ENCODE measurements at places on chromosomes 12 and 14. TPM values are rescaled to one million over a fixed set of nuclear protein-coding genes. Genes with fewer than 3 reads are reported as not detected.
A peak's percentile ranks its signal among the peaks of the same experiment; 100 is the strongest.

- peaks cover 49% of the 10 kb centered on the region for H3K4me1 ChIP-seq
- H3K27me3 ChIP-seq, result no peaks in the 10 kb centered on the region
- H3K36me3 ChIP-seq, result peaks cover 35% of the 10 kb centered on the region
- peak; percentile 89 for DNase-seq
- H3K27ac ChIP-seq, result peak within 1 kb of the TSS; percentile 95
- H3K4me3 ChIP-seq, result peak within 1 kb of the TSS; percentile 90
Observed at GRCh38 chr12:57111031-57111734, at the start of gene STAT6. Gene STAT6 (minus strand): TSS chr12:57111362. CDS start chr12:57108278, 3,084 bp downstream.

GRCh38 chr12:112964067-112964670, 14.2 kb upstream of the OAS2 start:
- no peak overlapping the region for H3K27ac ChIP-seq
- no peak for DNase-seq
- H3K36me3 ChIP-seq, result peaks cover 39% of the 10 kb centered on the region
- no peaks in the 10 kb centered on the region for H3K4me1 ChIP-seq
- no peak overlapping the region for H3K4me3 ChIP-seq

- peaks cover 26% of the 10 kb centered on the region for H3K27me3 ChIP-seq
- no peak overlapping the region for H3K4me3 ChIP-seq
Observed at GRCh38 chr14:50865391-50866076, 6.3 kb upstream of the ABHD12B start.

- H3K27me3 ChIP-seq, result no peaks in the 10 kb centered on the region
- H3K4me3 ChIP-seq, result no peak overlapping the region
- DNase-seq, result no peak
- no peak overlapping the region for H3K27ac ChIP-seq
- peaks cover 4% of the 10 kb centered on the region for H3K4me1 ChIP-seq
- H3K36me3 ChIP-seq, result no peaks in the 10 kb centered on the region
Observed at GRCh38 chr14:100290607-100291304, 15.5 kb downstream of the SLC25A29 start.

DNA sequence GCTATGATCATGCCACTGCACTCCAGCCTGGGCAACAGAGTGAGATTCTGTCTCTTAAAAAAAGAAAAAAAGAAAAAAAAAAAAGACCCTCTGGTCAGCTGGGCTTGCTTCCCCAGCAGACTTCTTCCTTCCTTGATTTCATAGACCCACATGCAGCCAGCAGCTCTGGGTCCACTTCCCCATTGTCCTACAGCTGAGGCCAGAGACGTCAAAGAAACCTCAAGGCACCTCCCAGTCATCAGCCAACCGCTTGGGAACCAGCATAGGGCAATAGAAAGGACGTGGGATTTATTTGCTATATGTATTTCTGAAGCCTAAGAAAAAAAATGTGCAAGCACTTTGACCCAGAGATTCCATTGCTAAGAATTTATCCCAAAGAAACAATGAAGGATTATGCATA, 35.4 kb upstream of the SPPL3 start:
- H3K27ac ChIP-seq, result no peak overlapping the region
- DNase-seq, result no peak
- no peaks in the 10 kb centered on the region for H3K36me3 ChIP-seq
- no peak overlapping the region for H3K4me3 ChIP-seq

DNA sequence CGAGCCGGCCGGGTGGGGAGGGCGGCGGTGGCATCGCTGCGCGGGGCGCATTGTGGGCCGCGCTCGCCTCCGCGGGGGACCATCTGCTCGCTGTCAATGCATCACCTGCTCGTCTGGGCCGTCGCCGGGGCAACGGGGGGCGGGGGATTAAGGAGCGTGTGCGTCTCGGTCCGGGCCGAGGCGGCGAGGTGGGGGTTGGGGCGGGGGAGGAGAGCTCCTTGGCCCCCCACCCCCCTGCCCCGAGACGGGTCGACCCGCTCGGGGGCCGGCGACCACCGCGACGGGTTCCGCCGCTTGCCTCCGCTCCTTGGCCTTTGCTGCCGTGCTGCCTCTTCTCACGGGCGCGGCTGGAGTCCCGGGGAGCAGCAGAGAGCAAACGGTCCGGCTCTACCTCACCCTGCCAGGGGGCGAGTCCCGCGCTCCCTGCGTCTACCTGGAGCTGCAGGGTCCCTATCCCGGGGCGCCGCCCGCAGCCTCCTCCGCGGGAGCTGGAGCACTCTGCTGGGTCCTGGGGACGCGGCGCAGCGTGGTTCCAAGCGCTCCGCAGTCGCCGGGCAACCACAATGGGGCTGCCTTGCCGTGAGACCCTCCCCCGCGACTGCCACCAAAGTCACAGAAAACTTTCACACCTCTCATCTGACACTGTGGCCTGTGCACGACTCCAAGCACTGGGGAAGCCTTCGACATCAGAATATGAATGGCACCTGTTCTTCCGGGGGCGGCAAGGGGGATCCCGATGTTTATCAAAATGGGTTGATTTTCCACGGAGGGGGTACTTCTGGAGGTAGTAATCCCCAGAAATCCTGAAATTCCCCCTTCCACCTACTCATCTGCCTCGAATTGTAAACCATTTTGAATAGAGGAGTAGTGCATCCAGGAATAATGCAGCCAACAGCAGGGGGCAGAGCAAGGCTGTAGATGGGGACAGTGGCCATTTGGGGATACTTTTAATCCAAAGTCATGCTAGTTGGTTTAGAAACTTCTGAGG, at the start of gene C12orf42:
C12orf42 (minus strand) TSS at position 500 of the 988 bp plus-strand sequence. CDS start 17,542 bp downstream, outside the sequence.
- peak; percentile 67 for DNase-seq
- H3K36me3 ChIP-seq, result no peaks in the 10 kb centered on the region
- peak within 1 kb of the TSS; percentile 52 for H3K4me3 ChIP-seq
- peaks cover 26% of the 10 kb centered on the region for H3K4me1 ChIP-seq

GRCh38 chr12:11706509-11707379, 57.3 kb downstream of the ETV6 start:
- H3K27ac ChIP-seq, result no peak overlapping the region
- no peak for DNase-seq
- no peak overlapping the region for H3K4me3 ChIP-seq
- peaks cover 67% of the 10 kb centered on the region for H3K4me1 ChIP-seq
- H3K36me3 ChIP-seq, result peaks cover 10% of the 10 kb centered on the region
- no peaks in the 10 kb centered on the region for H3K27me3 ChIP-seq

DNA sequence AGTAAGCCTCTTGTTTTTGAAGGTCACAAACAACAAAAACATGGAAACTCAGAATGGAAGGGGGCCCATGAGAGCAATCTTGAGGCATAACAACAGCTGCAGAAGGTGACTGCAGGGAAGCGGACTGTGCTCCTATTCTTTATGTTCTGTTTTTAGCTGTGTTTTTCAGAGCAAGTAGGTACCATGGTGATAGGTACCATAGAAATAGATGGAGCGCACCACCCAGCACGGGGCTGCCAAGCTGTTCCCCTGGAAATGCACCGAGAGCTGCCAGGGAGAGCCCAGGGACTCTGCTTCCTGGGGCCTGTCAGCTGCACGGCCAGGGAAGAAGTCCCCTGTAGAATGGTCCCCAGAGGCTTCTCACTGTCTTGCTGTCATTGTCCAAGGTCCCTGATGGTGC, 32.8 kb downstream of the DGLUCY start:
- H3K27me3 ChIP-seq, result no peaks in the 10 kb centered on the region
- no peak overlapping the region for H3K4me3 ChIP-seq
- H3K36me3 ChIP-seq, result peaks cover 20% of the 10 kb centered on the region
- DNase-seq, result no peak
- no peak overlapping the region for H3K27ac ChIP-seq
- H3K4me1 ChIP-seq, result peaks cover 18% of the 10 kb centered on the region

DNA sequence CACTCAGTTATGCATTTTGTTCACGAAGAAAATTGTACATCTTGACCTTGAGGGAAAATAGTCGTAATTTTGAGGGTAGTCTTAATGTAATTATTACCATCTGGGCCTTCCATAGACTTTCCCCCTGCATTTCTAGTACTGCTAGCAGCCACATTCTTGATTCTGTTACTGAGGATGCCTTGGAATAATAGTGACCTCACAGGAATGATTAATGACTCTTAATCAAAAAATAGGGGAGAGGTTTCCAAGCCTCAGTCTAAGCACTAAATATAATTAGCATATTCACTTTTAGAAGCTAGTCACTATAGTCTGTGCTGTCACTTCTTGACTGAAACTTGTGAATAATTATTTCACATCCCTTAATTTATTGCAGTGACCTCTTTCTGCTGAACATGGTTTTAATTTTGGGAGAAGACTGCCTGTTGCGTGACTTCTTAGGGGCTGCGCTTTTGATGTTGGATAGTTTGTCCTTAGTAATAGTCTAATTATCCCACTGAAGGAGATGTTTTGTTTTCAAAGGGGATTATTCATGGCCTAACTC, 400.5 kb downstream of the ADAMTS20 start:
- H3K27ac ChIP-seq, result no peak overlapping the region
- no peaks in the 10 kb centered on the region for H3K27me3 ChIP-seq
- H3K36me3 ChIP-seq, result no peaks in the 10 kb centered on the region
- no peak overlapping the region for H3K4me3 ChIP-seq
- DNase-seq, result no peak
- no peaks in the 10 kb centered on the region for H3K4me1 ChIP-seq

GRCh38 chr12:130702966-130703732, 12.9 kb downstream of the RIMBP2 start:
- no peaks in the 10 kb centered on the region for H3K4me1 ChIP-seq
- no peak overlapping the region for H3K4me3 ChIP-seq
- DNase-seq, result no peak
- no peaks in the 10 kb centered on the region for H3K36me3 ChIP-seq
- H3K27me3 ChIP-seq, result peaks cover 2% of the 10 kb centered on the region

GRCh38 chr14:55912344-55912743, 205.9 kb upstream of the PELI2 start:
- no peak for DNase-seq
- H3K27ac ChIP-seq, result no peak overlapping the region
- peaks cover 7% of the 10 kb centered on the region for H3K27me3 ChIP-seq

DNA sequence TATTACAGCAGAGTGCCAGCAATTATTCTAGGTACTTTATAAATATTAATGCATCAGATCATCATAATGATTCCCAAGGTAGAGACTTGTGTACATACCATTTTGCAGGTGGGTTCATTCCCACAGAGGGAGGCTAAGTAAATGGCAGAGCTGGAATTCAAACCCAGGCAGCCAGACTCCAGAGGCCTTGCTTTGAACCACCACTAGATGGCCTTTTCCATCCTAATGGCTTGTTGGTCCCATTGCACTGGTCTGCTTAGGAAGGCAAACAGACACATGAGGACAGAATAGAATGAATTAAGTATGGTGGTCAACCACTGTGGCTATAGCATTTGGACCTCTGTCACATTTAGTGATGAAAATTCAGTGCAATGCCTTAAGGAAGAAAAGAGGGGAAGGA, 158.7 kb downstream of the METTL25 start:
- no peak overlapping the region for H3K27ac ChIP-seq
- no peaks in the 10 kb centered on the region for H3K27me3 ChIP-seq
- no peak overlapping the region for H3K4me3 ChIP-seq
- no peak for DNase-seq

DNA sequence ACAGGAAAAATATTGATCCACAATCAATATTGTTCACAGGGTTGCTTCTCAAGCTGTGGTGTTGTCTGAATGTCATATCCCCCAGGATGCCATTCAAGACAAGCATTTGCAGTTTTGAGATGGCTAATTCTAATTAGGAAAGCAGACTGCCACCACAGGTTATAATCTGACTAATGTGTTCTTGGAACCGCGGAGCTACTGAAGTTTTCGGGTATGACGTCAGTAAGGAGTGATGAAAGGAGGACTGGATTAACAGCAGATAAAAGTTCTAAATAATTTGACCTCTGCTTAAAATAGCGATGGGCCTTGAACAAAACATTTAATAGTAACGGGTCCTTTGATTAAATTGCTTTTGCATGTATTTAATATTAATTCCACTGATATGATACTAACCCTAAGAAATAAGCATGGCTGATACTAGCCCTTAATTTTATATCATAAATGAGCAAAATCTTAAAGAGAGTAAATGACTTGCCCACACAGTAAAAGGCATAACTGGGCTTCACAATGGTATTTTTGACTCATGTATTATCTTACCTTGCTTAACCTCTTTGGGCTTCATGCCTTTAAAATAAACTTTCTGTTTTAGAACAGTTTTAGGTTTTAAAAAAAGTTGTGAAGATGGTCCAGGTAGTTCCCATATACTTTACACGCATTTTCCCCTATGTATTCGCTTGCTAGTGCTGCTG, 50.3 kb downstream of the TSHR start:
- H3K4me1 ChIP-seq, result no peaks in the 10 kb centered on the region
- DNase-seq, result no peak
- H3K27ac ChIP-seq, result no peak overlapping the region
- H3K36me3 ChIP-seq, result no peaks in the 10 kb centered on the region
- H3K27me3 ChIP-seq, result no peaks in the 10 kb centered on the region
- no peak overlapping the region for H3K4me3 ChIP-seq

DNA sequence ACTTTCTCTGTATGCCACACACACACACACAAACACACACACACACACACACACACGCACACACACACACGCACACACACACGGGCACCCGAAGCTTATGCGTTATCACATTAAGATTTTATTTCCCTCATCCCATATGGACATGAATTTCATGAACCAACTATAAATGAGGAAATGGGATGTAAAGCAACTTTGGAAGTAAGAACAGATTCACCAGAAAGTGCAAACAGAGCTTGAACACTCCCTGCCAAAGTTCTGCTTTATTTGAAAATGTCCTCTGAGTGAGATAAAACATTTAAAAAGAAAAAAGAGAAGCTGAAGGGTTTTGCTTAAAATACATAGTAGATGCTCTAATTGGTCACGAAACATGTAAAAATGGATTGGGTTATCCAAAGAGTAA, 90.4 kb upstream of the OTX2 start:
- no peaks in the 10 kb centered on the region for H3K36me3 ChIP-seq
- H3K4me1 ChIP-seq, result no peaks in the 10 kb centered on the region
- no peak overlapping the region for H3K27ac ChIP-seq

- no peaks in the 10 kb centered on the region for H3K27me3 ChIP-seq
- no peak overlapping the region for H3K27ac ChIP-seq
- H3K36me3 ChIP-seq, result no peaks in the 10 kb centered on the region
- H3K4me3 ChIP-seq, result no peak overlapping the region
- H3K4me1 ChIP-seq, result peaks cover 15% of the 10 kb centered on the region
- no peak for DNase-seq
Observed at GRCh38 chr12:47507221-47507620, 198.6 kb downstream of the RPAP3 start.

DNA sequence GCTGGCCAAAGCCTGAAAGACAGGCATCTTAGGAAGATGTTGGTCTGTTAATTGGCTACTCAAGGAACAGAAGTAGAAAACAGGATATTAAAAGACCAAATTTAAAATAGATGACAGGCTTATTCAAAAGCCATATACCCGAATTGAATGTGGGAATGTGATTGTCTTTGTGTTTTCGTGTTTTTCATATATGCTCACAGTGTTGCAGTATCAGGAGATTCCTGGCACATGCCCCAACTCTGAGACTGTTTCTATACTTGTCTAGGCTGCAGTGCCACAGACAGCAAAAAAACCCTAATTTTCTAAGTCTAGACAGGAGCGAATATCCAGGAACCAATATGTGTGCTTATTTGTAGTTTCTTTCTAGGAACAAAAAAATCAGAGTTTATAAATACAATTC, 57.4 kb upstream of the KRR1 start:
- no peak overlapping the region for H3K4me3 ChIP-seq
- H3K27ac ChIP-seq, result no peak overlapping the region
- DNase-seq, result no peak
- H3K27me3 ChIP-seq, result peaks cover 8% of the 10 kb centered on the region

- peaks cover 15% of the 10 kb centered on the region for H3K36me3 ChIP-seq
- peak overlapping the region; percentile 96 for H3K4me3 ChIP-seq
- no peaks in the 10 kb centered on the region for H3K27me3 ChIP-seq
- H3K4me1 ChIP-seq, result peaks cover 39% of the 10 kb centered on the region
Observed at GRCh38 chr12:88142610-88142991, 494 bp downstream of the TMTC3 start.

HOXC10 gene
- total RNA-seq, result not detected

RAB15 gene
- total RNA-seq, result 4.8 TPM

SLC22A17 gene
- 4.4 TPM for total RNA-seq

RNASE4 gene
- total RNA-seq, result 0.69 TPM

GPR132 gene
- total RNA-seq, result 33.4 TPM

PRB2 gene
- not detected for total RNA-seq

MMP17 gene
- total RNA-seq, result 0.48 TPM

HVCN1 gene
- total RNA-seq, result 4.0 TPM

All from activated CD4-positive, alpha-beta memory T cell treated with anti-CD3 and anti-CD28 coated beads for 36 hours (primary cell).